ENCODE measurements at places on chromosomes 5 and 9. TPM values are rescaled to one million over a fixed set of nuclear protein-coding genes. Genes with fewer than 3 reads are reported as not detected.

Gene TMC1
- total RNA-seq = not detected

Gene CDK9
- 90.9 TPM for total RNA-seq

GRCh38 chr5:95901676-95902627 is 59.7 kb downstream of the ELL2 start:
- H3K4me3 ChIP-seq = no peak overlapping the region
- no peak for DNase-seq
- H3K4me1 ChIP-seq = peaks cover 17% of the 10 kb centered on the region

Gene SECISBP2
- total RNA-seq = 75.7 TPM

DNA sequence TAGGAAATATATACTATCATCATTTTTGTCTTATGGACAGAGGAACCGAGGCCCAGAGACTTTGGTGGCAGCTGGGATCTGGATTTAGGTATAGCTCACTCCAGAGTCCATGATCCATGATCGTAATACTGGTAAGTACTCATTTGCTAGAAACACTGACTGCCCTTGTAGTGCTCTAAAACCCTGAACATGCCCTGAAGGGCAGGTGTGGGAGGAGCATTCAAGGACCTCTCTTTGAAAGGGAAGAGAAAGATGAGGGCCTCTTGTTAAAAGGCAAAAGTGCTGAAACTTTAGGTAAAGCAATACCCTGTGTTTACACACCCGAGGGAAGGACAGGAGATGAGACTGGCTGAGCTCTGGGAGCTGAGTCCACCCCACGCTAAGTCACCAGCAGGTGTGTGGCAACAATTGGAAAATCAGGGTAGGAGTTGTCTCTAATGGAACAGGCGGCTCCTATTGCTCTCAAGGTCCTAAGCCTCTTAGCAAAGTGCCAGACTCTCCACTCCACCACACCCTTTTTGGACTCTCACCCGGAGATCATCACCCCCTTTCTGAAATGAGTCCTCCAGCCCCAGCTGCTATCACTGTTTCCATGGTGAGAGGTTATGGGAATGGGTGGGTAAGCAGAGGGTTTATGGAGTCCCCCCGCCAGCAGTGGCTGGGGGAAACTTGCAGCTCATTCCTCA is 34.8 kb downstream of the TRPC7 start:
- no peaks in the 10 kb centered on the region for H3K27me3 ChIP-seq
- H3K27ac ChIP-seq = no peak overlapping the region
- DNase-seq = no peak
- H3K4me1 ChIP-seq = no peaks in the 10 kb centered on the region
- no peaks in the 10 kb centered on the region for H3K36me3 ChIP-seq
- H3K4me3 ChIP-seq = no peak overlapping the region

GRCh38 chr5:68289498-68289897 is 73.9 kb downstream of the PIK3R1 start:
- H3K27me3 ChIP-seq = no peaks in the 10 kb centered on the region
- peak overlapping the region; percentile 85 for H3K27ac ChIP-seq
- no peak for DNase-seq
- peaks cover 14% of the 10 kb centered on the region for H3K36me3 ChIP-seq
- peak overlapping the region; percentile 89 for H3K4me3 ChIP-seq

GRCh38 chr9:89562186-89562814 is 42.5 kb upstream of the GADD45G start:
- no peak for DNase-seq
- peaks cover 9% of the 10 kb centered on the region for H3K4me1 ChIP-seq
- no peaks in the 10 kb centered on the region for H3K36me3 ChIP-seq
- no peaks in the 10 kb centered on the region for H3K27me3 ChIP-seq
- no peak overlapping the region for H3K4me3 ChIP-seq
- H3K27ac ChIP-seq = no peak overlapping the region

- DNase-seq = no peak
- no peak overlapping the region for H3K27ac ChIP-seq
- no peaks in the 10 kb centered on the region for H3K36me3 ChIP-seq
- peaks cover 2% of the 10 kb centered on the region for H3K27me3 ChIP-seq
- no peak overlapping the region for H3K4me3 ChIP-seq
Measured at GRCh38 chr9:17597977-17598376, 19.1 kb downstream of the SH3GL2 start.

GRCh38 chr5:89043676-89044075 is 160.7 kb upstream of the MEF2C start:
- no peak overlapping the region for H3K27ac ChIP-seq
- peaks cover 11% of the 10 kb centered on the region for H3K4me1 ChIP-seq
- DNase-seq = no peak

Gene MIGA2
- total RNA-seq = 45.4 TPM

Gene NPR2
- total RNA-seq = 23.4 TPM

DNA sequence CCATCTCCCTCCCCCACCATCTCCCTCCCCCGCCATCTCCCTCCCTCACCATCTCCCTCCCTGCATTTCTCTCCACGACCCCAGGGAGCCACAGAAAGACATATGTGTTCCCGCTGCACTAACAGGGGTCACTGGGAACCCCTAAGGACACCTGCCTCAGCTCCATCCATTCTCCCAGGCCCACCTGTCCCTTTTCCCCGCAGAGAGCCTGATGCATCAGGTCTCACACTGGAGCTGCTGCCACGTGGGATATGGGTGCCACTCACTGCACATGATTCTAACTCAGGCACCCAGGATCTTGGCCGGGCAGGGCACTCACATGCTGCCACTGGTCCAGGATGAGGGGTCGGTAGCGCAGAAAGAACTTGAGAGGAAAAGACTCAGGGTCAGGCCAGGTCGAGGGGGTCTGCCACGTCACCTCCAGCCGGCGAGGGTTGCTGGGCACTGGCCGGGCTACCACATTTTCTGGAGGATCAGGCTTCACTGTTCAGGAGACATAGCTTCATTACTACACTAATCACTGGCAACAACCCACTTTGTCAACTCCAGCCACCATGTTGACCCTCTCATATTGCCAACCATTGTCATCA is 33.2 kb upstream of the ENHO start:
- no peak for DNase-seq
- H3K36me3 ChIP-seq = no peaks in the 10 kb centered on the region
- H3K27me3 ChIP-seq = peaks cover 27% of the 10 kb centered on the region
- H3K4me1 ChIP-seq = peaks cover 10% of the 10 kb centered on the region
- no peak overlapping the region for H3K27ac ChIP-seq

DNA sequence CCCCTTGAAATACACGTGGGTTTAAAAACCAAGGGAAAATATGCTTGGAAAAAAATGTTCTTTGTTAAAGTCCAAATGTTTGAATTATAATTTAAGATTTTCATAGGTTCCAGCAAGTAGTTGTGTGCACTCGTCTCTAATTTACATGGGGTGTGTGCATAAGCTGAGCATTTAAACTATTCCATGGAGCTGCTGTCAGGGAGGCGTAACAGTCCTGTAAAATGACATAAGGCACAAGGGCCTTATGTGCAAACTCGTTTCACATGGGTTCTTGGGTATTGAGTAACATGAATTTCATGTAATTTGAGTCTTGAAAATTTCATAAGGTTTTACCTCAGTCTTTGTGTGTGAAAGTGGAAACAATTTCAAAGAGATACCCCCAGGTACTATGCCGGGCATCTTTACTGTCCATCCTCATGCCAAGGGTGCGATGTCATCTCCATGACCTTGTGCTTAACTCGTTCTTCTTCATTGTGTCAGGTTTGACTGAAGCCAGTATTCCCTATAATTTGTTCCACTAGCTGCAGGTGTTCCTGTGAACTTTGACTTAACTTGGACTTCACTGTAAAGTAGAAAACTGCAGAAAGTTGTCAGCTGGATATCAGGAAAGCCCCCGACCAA is 359.3 kb downstream of the SH3GL2 start:
- H3K36me3 ChIP-seq = no peaks in the 10 kb centered on the region
- H3K4me1 ChIP-seq = no peaks in the 10 kb centered on the region
- no peak for DNase-seq
- H3K27ac ChIP-seq = no peak overlapping the region

DNA sequence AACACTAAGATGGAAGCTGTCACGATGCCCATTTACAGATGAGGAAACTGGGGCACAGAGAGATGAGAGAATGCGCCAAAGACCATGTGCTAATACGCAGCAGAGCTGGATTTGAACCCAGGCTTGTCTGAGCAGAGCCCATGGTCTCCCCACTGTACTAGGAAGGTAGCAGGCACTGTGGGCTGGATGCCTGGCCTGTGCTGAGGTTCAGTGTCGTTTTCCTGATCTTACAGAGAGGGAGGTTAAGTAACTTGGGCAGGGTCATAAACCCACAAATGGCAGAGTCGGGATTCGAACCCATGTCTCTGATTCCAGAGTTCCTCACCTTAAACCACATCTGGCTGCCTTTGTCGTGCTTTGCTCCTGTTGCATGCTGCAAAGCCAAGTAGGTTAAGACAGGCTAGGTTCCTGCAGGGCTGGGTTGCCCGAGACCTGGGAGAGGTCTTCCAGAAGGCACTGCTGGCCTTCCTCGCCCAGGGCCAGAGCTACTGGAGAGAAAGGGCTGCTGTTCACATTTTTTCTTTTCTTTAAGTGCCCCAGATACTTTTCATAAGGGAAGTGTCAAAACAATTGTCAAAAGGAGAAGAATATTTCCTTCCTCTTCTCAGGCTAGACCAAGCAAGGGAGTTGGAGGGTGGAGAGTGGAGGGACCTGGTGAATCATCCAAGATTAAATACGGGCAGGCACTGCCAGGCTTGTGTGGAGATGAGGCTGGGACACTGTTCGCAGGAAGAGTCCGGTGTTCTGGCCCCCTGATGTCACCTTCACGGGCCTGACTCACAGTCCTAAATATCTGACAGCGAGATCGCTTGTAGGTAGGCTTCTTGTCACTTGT is 3.2 kb downstream of the NEK6 start:
- peak overlapping the region; percentile 83 for H3K27ac ChIP-seq
- H3K4me3 ChIP-seq = peak overlapping the region; percentile 14
- DNase-seq = no peak
- H3K4me1 ChIP-seq = peaks cover 29% of the 10 kb centered on the region

DNA sequence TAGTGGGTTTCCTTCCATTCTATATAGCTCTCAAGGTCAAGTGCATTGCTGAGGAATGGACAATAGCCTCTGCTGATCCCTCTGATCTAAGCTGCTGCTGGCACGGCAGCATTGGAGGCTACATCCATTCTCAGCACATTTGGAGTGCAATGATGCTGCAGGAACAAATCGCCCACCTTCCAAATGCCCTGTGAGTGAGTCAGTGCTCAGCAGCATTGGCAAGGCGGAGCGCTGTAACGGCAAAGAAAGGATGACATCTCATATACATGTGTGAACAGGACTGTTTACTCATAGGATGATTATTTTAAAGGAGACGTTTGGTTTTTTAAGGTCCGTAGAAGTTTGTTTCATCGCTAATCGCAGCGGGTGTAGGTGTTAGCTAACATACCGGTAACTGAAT is 408.7 kb downstream of the ARHGEF28 start:
- H3K4me1 ChIP-seq = peaks cover 3% of the 10 kb centered on the region
- DNase-seq = no peak
- H3K36me3 ChIP-seq = no peaks in the 10 kb centered on the region
- no peak overlapping the region for H3K4me3 ChIP-seq
- H3K27ac ChIP-seq = no peak overlapping the region

GRCh38 chr9:96398582-96399324 is 15.2 kb upstream of the SLC35D2 start:
- no peak for DNase-seq
- no peaks in the 10 kb centered on the region for H3K27me3 ChIP-seq
- H3K27ac ChIP-seq = no peak overlapping the region
- no peaks in the 10 kb centered on the region for H3K4me1 ChIP-seq
- no peak overlapping the region for H3K4me3 ChIP-seq

Gene RASEF
- total RNA-seq = 14.1 TPM

Gene AK3
- 69.1 TPM for total RNA-seq

- DNase-seq = peak; percentile 29
- peak overlapping the region; percentile 94 for H3K4me3 ChIP-seq
- H3K36me3 ChIP-seq = no peaks in the 10 kb centered on the region
Measured at GRCh38 chr9:131739133-131739958, 530 bp downstream of the RAPGEF1 start.

Gene GARIN3
- total RNA-seq = not detected

- H3K4me3 ChIP-seq = no peak overlapping the region
- H3K4me1 ChIP-seq = peaks cover 44% of the 10 kb centered on the region
- peaks cover 2% of the 10 kb centered on the region for H3K36me3 ChIP-seq
- H3K27ac ChIP-seq = no peak overlapping the region
Measured at GRCh38 chr5:81717226-81717625, 33.7 kb downstream of the SSBP2 start.

GRCh38 chr5:82796643-82797416 is 280.4 kb downstream of the TMEM167A start:
- no peaks in the 10 kb centered on the region for H3K36me3 ChIP-seq
- no peak overlapping the region for H3K4me3 ChIP-seq
- no peak overlapping the region for H3K27ac ChIP-seq
- H3K27me3 ChIP-seq = no peaks in the 10 kb centered on the region

DNA sequence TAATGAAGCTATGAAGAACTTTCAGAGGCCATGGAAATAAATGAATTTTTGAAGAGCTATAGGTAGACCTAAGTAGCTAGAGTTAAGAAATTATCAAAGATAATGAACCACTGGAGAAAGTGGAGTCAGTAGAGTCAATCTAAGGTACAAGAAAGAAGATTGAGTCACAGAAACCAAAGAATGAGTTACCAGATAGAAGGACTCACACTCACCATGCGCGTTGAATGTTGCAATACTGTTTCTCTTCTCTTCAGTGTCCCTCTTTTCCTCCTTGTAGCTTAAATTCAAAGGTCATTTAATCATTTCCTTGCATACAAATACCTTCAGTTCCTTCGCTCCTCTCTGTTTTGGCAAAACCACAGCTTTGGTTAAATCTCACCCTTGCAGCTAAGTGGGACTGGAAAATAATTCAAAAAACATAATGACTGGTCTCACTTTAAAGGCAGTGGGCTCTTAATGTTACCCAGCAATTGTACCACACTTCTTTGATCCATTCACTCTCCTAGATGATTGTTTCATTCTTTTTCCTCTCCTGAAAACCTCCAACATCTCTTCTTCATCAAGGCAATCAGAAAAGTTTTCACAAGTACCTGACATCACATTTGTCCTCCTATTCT is 58.3 kb downstream of the NIPBL start:
- no peak overlapping the region for H3K4me3 ChIP-seq
- peak overlapping the region; percentile 9 for H3K27ac ChIP-seq
- no peak for DNase-seq
- no peaks in the 10 kb centered on the region for H3K27me3 ChIP-seq
- H3K36me3 ChIP-seq = no peaks in the 10 kb centered on the region

- H3K4me1 ChIP-seq = no peaks in the 10 kb centered on the region
- no peaks in the 10 kb centered on the region for H3K27me3 ChIP-seq
- H3K27ac ChIP-seq = no peak overlapping the region
- DNase-seq = no peak
Measured at GRCh38 chr5:175922192-175922885, 45.8 kb downstream of the THOC3 start.

Gene ELOVL7
- 18.0 TPM for total RNA-seq
